ENCODE measurements at places on chromosomes 4 and X.

DNA sequence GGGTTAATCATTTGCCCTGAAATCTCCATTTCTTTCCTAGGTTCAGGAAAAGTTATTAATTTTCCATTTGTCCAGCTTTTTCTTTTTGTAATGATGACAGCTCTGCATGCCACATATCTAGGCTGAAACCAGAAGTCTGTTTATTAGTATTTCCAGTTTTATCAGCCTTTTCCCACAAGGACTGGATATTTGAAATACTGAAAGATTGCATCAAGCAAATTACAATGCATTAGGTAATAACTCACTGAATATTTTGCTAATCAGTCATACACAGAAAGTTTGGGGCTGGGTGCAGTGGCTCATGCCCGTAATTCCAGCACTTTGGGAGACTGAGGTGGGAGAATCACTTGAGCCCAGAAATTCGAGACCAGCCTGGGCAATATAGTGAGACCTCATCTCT lies 21.5 kb downstream of the SLC9A7 start:
- no peak overlapping the region for H3K4me3 ChIP-seq
- H3K27ac ChIP-seq = no peak overlapping the region
- DNase-seq = no peak
- no peaks in the 10 kb centered on the region for H3K27me3 ChIP-seq
- H3K4me1 ChIP-seq = no peaks in the 10 kb centered on the region

DNA sequence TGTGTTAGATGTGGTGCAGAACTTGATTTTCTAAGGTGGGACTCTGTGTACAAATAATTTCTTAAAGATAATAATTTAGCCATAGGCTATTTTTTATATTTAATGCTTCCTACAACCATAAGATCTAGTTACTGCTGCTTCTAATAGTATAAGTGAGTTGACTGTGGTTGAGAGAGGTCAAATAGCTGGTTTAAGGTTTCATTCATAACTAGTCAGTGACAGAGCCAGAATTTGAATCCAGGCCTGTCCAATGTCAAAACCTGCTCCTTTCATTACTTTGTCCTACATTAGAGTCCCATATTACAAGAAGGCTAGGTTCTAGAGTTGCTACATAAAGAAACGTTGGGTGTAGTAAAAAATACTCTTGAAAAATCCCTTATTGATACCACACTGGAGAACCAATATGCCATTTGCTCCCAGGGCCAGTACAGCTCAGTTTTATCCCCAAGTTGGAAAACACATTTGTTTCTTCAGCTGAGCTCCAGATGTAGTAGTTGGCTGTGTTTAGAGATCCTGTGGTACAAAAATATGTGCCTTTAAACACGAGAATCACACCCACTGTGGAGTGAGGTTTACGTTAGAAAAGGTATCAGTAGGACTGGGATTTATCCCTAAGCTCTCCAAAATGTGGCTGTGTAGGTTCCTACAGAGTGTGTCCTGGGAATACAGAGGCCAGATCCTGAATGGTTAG lies 84.3 kb downstream of the REPS2 start:
- H3K36me3 ChIP-seq = no peaks in the 10 kb centered on the region
- no peak for DNase-seq
- no peaks in the 10 kb centered on the region for H3K27me3 ChIP-seq

GRCh38 chrX:102950908-102951866 lies 14.1 kb downstream of the RAB40AL start:
- no peaks in the 10 kb centered on the region for H3K4me1 ChIP-seq
- no peak for DNase-seq
- peak overlapping the region; percentile 34 for H3K4me3 ChIP-seq
- no peaks in the 10 kb centered on the region for H3K27me3 ChIP-seq

DNA sequence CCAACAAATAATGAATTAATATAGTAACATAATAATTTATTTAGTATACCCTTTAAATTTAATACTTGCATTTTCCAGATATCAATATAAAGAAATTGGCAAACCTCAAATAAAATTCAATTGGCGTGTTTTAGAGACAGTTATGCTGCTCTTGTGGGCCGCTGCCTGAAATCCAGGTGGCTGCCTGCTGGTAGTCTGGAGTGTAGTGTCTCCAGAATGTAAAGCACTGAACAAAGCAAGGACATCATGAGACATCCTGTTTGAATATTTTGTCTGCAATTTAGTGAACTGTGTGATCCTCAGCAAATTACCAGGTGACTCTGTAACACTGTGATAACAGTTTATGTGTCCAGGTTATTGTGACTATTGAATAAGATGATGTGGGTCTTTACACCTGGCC lies 29.9 kb downstream of the ZFP42 start:
- no peaks in the 10 kb centered on the region for H3K36me3 ChIP-seq
- H3K27me3 ChIP-seq = no peaks in the 10 kb centered on the region

DNA sequence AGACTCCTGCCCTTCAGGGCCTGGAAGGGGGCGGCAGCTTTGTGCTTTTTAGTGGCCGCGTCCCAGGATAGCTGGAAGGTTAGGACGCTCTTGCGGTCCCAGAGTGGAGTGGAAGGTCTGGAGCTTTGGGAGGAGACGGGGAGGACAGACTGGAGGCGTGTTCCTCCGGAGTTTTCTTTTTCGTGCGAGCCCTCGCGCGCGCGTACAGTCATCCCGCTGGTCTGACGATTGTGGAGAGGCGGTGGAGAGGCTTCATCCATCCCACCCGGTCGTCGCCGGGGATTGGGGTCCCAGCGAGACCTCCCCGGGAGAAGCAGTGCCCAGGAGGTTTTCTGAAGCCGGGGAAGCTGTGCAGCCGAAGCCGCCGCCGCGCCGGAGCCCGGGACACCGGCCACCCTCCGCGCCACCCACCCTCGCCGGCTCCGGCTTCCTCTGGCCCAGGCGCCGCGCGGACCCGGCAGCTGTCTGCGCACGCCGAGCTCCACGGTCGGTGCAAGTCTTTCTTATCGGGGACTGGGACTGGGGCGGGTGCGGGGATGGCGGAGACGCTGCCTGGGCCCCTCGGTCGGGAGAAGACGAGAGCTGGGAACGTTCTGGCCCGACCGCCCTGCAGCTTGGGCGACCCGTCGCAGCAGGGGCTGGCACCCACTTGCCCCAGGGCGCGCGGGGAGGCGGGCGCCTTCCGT lies at the start of gene EDNRA:
Gene EDNRA (plus strand): TSS at position 207 of the 686 bp plus-strand sequence. CDS start 4,585 bp downstream, outside the sequence.
- no peaks in the 10 kb centered on the region for H3K27me3 ChIP-seq
- peak within 1 kb of the TSS; percentile 80 for H3K4me3 ChIP-seq

- no peaks in the 10 kb centered on the region for H3K27me3 ChIP-seq
- H3K36me3 ChIP-seq = no peaks in the 10 kb centered on the region
- H3K4me1 ChIP-seq = peaks cover 3% of the 10 kb centered on the region
- H3K27ac ChIP-seq = no peak overlapping the region
- no peak for DNase-seq
These were observed 6.6 kb downstream of the HELQ start for GRCh38 chr4:83449009-83449408.

GRCh38 chr4:106021737-106022410 lies 126.6 kb downstream of the NPNT start:
- H3K4me3 ChIP-seq = no peak overlapping the region
- no peak for DNase-seq
- no peak overlapping the region for H3K27ac ChIP-seq
- H3K4me1 ChIP-seq = no peaks in the 10 kb centered on the region
- no peaks in the 10 kb centered on the region for H3K27me3 ChIP-seq
- H3K36me3 ChIP-seq = no peaks in the 10 kb centered on the region

DNA sequence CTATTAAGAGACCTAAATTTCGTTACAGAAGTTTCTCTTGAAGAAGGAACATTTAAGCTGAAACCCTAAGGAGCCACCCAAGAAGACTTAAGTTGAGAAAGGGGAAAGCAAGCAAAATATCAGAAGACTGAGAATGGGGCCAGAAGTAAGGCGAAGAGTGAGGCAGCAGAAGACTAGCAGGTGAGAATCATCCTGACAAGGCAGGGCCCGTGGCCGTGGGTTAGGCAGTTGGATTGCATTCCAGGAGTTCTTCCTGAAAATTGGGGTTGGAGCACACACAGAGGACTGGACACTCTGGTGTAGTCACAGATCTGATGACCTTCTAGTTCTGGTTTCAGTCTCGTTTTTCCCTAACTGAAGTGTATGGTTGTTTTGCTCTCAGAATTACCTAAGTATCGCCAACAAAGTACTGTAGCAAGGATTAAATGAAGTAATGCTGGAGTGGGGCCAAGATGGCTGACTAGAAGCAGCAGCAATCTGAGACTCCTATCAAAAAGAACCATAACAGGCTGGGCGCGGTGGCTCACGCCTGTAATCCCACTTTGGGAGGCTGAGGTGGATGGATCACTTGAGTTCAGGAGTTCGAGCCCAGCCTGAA lies 94.4 kb upstream of the GUCY1A1 start:
- H3K4me1 ChIP-seq = no peaks in the 10 kb centered on the region
- H3K4me3 ChIP-seq = no peak overlapping the region
- H3K36me3 ChIP-seq = no peaks in the 10 kb centered on the region
- no peaks in the 10 kb centered on the region for H3K27me3 ChIP-seq

DNA sequence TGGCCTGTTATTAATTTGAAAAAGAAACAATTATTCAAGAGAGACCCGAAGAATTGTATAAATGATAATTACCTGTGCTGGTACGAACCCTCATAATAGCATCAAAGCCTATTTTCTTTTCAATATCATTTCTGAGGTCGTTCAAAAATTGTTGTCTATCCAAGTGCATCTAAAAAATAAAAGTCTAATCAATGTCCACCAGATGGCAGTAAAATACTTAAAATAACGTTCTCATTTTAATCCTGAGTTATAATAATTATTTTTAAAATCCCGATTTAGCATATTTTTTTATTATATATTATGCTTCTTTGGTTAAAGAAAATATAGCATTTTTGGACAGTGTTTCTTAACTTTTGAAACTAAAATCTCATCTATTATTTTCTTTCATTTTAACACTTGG lies 55.7 kb downstream of the METTL14 start:
- H3K27me3 ChIP-seq = no peaks in the 10 kb centered on the region
- H3K36me3 ChIP-seq = peaks cover 2% of the 10 kb centered on the region
- H3K27ac ChIP-seq = no peak overlapping the region

DNA sequence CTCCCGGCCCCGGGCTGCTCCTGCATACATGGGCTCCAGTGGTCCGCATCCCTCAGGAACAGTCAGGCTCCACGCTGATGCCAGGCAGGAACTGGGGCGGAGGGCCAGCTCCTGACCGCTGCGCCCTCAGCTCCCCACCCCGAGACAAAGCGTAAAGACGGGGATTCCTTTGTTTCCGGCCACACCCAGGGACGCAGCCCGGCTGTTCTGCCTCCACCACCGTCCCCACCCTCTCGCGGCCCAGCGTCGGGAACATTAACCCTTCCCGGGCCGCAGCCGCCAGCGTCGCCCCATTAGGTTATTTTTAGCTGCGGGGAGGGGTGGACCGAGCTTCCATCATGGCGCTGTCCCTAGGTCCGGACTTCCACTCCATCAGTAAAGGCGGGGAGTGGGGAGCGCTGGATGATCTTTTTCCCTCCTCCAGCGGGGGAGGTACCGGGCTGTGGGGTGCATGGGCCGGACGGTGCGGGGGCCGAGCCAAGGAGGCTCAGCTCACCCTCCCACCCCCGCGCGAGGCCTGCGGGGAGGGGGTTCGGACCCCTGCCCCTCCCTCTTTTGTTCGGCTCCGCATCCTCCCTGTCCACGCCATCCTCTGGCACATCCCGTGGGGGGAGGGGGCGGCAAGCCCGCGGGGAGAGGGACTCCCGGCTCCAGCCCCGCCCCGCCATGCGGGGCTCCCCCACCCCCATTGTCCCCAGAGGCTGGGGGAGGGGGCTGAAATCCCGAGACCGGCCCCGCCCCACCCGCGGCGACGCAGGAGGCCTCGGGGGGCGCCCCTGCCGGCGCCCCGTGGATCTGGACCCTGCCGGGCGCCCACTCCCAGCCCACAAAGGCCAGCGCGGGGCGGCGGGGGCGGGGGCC lies 5.3 kb downstream of the CRMP1 start:
- peak overlapping the region; percentile 52 for H3K4me3 ChIP-seq
- H3K27me3 ChIP-seq = peaks cover 59% of the 10 kb centered on the region
- H3K27ac ChIP-seq = no peak overlapping the region
- H3K4me1 ChIP-seq = no peaks in the 10 kb centered on the region
- no peaks in the 10 kb centered on the region for H3K36me3 ChIP-seq
- DNase-seq = no peak

DNA sequence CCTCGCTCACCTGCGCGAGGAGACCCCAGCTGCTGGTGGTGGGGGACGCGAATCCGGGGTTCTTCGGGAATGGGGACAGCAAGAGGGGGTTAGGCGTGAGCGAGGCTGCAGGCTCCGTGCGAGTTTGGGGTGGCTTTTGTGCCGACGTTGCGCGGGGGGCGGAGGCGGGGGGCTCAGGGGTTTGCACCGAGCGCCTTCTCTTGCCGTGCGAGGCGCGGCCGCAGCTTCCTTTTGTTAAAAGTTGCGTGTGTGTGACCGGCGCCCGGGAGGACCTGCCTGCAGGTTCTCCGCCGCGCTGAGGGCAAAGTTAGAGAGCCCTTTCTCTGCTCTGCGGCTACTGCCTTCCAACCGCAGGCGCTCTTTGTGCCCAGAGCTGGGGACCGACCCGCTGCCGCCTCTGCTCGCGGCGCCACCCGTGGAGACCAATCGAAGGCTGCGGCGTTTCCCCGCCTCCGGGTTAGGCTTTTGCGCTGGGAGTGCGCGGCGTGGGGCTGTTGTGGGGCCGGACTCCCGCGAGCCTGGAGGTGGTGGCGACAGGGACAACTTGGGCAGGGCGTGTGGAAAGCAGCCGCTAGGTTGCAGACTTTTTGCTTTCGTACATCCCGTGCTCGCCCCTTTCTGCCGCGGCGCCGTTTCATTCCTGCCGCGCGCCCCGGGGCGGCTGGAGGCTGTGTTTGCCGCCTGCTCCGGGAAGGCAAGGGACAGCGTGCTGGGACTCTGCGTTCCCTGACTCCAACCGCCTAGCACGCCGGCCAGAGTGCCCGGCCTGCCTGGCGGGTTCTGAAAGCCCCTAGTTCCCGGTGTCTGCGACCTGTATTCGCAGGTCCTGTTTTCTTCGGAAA lies 716 bp downstream of the KIT start:
- peaks cover 5% of the 10 kb centered on the region for H3K27me3 ChIP-seq
- H3K27ac ChIP-seq = peak overlapping the region; percentile 81
- H3K4me1 ChIP-seq = peaks cover 5% of the 10 kb centered on the region
- peak overlapping the region; percentile 68 for H3K4me3 ChIP-seq
- no peak for DNase-seq

DNA sequence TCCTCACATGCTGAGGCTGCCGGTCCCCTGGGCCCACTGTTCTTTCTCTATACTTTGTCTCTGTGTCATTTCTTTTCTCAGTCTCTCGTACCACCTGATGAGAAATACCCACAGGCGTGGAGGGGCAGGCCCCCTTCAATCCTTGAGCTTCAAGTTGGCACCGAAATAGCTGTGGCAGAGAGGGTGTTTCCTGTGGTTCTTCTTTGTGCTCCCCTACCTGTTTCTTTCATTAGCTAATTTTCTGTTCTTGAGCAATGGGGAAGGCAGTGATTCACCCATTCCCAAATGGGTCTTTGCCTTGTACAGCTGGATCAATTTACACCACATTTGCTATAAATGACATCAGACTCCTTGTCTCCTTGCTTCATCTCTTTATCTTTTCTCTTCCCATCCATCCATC lies 2.1 kb upstream of the CYSLTR1 start:
- no peaks in the 10 kb centered on the region for H3K4me1 ChIP-seq
- H3K27me3 ChIP-seq = no peaks in the 10 kb centered on the region
- no peak overlapping the region for H3K27ac ChIP-seq

- H3K27ac ChIP-seq = no peak overlapping the region
- no peaks in the 10 kb centered on the region for H3K27me3 ChIP-seq
- H3K4me1 ChIP-seq = no peaks in the 10 kb centered on the region
- no peak for DNase-seq
- no peaks in the 10 kb centered on the region for H3K36me3 ChIP-seq
- H3K4me3 ChIP-seq = no peak overlapping the region
These were observed 232.1 kb downstream of the DCLK2 start for GRCh38 chr4:150310159-150310895.

- H3K4me1 ChIP-seq = no peaks in the 10 kb centered on the region
- no peak overlapping the region for H3K4me3 ChIP-seq
- no peak overlapping the region for H3K27ac ChIP-seq
- H3K27me3 ChIP-seq = no peaks in the 10 kb centered on the region
- H3K36me3 ChIP-seq = no peaks in the 10 kb centered on the region
These were observed 760.2 kb upstream of the AADAT start for GRCh38 chr4:170849969-170850368.

All from breast epithelium (tissue), 4 donors.